ENCODE measurements at places on chromosomes 5 and 9. TPM values are rescaled to one million over a fixed set of nuclear protein-coding genes. Genes with fewer than 3 reads are reported as not detected.
A peak's percentile ranks its signal among the peaks of the same experiment; 100 is the strongest.

LPAR1 gene
- 55.3 TPM for total RNA-seq

MELK gene
- total RNA-seq: not detected

MEGF10 gene
- total RNA-seq: 0.32 TPM

GRCh38 chr9:127219520-127219919 lies 45.1 kb upstream of the GARNL3 start:
- no peak for ATAC-seq

GRCh38 chr5:175691761-175692160 lies 33.9 kb downstream of the HRH2 start:
- no peak for ATAC-seq

DNA sequence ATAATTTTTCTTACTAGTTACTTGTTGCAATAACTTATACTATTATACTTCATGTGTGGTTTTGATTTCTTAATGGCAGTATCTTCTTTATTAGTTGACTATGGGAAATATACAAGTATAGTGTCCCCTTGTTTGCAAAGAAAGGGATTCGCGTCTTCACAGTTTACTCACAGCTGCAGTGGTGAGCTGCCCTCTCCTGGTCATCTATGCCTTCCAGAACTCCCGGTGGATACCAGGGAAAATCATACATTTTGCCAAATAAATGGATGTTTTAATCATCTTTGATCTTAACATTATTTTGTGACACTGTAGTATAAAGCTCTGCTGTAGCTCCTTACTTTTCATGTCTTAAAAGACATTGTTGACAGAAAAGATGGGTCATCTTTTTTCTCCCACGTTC lies 142.0 kb downstream of the ZCCHC7 start:
- ATAC-seq: no peak

DNA sequence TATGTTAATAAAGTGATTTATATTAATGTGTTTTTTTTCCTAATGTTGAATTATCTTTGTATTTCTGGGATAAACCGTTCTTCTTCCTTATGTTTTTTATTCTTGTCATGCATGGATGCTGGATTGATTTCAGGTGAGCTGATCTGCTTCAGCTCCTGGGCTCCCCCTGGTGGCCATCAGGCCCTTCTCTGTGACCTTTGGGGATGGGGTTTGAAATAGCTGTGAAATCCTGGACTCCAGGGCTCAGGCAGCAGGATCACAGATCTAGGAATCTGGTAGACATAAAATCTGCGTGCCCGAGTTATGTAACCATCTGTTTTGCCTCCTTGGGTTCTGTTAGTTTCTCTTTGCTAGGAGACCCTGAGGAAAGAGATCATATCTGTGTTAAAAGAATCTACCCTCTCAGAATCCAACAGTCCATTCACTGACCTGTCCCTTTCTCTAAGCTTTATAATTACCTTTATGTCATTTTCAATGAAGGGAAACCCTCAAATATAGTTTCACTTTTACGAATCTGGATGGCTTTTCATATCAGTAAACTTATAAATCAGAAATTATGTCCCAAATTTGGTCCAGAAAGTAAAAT lies 12.2 kb upstream of the OR13J1 start:
- ATAC-seq: peak; percentile 73

DNA sequence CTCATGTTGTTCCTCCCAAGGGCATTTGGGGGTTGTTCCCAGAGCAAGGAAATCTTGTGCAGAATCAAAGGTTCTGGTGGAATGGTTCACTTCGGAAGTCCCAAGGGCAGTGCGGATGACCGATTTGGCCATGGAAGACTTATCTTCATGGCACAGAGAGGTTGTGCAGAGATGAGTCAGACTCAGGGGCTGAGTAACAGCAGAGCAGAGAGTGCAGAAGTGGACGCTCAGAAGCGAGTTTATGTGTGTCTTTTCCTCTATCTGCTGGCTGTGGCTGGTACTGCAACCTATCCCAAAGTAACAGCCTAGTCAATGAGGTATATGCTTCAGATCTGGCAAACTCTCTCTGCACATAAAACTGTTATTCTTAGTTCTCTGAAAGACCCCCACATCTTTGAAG lies 118.1 kb downstream of the DPYSL3 start:
- ATAC-seq: peak; percentile 82
